ENCODE measurements at places on chromosomes 3 and 15.

DNA sequence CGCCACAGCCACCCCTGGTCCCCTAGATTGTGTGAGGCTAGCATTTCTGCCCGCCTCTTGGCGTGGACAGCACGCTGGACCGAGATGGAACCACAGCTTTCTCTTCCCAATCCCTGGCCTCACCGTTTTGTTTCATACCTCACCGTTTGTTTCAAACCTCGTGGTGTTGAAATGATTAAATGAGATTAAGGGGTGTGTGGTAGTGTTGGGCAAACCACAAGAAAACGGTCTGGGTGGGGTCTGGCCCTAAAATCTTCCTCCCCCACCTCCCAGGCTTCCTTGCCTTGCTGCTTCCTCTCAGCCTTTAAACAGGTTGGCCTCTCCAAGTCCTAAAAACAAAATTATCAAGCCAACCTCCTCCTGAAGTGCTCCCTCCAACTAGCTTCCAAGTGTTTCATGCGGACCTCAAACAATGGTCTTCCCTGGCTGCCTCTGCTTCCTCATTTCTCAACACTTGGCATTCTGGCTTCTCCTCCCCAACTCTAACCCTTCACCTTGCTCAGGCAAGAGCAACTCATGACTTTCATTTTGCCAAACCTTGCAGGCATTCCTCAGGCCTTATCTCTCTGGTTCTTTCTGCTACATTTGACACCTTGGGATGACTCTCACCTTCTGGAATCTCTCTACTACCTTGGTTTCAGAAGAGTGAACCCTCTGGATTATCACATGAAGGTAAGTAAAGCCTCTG is 1.4 kb upstream of the ATP13A3 start:
- no peak for DNase-seq

DNA sequence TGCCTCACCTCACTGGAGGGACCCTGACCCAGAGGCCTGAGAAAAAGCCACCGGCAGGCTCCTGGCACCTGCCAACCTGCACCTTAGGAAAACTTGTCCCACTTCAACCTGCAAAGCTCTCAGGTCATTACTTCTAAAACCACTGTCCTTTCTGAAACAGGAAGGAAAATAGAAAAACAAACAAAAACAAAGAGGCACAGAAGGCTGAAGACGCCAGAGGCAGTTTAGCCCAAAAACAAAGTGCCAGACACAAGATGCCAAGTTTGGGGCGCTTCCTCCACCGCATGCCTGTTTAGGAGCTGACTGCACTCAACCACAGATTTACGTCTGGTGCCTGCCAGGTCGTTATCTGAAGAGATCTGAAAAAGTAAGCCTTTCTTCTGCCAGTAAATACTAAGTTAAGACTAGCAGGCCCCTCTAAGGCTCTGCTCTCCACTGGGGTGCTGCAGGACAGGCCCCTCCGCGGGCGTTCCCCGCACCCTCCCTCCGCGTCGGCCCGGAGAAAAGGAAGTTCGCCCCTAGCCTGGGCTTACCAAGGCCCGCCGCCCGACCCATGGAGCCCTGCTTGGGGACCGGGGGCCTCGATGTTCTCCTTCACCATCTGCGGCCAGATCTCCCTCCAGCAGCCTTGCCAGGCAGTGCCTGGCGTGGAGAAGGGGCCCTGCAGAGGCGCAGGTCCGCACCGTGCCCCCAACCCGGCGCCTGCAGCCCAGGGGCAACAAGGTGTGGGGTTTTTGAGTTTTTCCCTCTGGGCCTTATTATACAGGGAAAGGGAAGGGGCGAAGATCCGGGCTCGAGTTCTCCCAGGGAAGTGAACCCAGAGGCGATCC is 1.3 kb downstream of the GOLGA8A start:
- peak; percentile 25 for DNase-seq

- DNase-seq, result no peak
Measured at GRCh38 chr15:95684693-95685115, 645.8 kb upstream of the NR2F2 start.

GRCh38 chr15:66682246-66682645 is 19.8 kb upstream of the SMAD6 start:
- DNase-seq, result no peak

- no peak for DNase-seq
Measured at GRCh38 chr15:74318376-74319137, 48.9 kb downstream of the CYP11A1 start.

GRCh38 chr15:31373096-31373865 is 46.6 kb downstream of the KLF13 start:
- DNase-seq, result no peak

DNA sequence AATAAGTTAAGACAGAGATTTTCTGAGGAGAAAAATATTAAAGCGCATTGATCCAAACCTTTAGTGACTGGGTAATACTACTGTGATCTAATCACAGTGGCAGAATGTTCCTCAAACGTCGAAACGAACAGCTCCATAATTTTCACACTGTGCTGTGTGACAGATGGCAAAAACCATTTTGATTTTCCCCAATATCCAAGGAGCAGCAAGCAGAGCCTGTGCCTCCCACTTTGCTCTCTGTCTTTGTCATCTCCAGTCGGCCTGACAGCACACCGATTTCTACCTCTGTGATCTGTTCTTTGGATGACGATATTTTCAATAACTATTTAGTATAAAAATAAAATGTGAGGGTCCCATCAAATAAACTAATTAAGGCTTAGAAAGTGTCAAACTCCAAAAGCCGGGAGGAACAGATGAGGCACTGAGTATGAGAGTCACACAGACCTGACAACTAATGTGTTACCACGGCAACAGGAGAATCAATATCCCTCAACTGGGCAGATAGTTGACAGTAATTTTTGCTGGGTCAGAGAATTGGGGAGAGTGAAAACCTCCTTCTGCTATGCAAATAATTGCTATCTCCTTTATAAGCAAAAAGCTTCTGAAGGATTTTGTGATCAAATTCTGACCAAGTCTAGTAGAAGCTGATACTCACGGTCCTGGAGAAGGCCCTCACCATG is 489.1 kb upstream of the CFAP20DC start:
- DNase-seq, result no peak

GRCh38 chr3:154781595-154781994 is 298.5 kb upstream of the MME start:
- no peak for DNase-seq

- DNase-seq, result no peak
Measured at GRCh38 chr3:41158947-41159346, 40.4 kb upstream of the CTNNB1 start.

DNA sequence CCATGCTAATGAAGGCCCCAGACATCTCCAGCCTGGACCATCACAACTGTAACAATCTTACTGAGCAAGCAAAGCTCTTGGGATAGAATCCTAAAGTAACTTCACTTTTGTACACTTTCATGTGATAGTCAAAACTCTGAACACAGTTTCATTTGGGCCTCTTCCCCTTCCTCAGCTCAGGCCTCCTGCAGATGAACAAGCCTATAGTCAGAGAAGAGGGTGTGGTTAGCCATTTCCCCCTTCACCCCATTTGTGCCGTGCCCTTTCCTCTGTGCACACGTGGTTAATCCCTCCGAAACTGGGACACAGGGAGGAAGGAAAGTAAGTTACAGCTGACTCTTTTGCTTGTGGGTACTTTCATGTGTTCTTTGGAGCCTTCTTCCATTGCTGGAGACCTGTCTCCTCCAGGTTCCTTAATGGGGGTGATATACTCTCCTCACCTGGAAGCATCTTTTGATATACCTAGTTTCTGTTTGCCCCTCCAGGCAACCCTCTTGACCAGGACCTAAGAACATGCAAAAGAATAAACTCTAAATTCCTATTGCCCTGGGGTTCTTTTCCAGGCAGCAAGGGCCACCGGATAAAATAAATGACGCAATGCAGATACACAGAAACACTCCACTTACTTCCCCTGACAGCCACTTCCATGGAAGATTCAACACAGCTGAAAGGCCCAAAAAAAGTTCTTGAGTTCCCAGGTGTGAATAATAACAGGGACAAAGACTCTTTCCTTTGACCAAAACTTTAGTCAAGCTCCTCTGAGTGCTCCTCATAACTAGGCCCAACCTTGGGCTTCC is 29.6 kb upstream of the CSTA start:
- peak; percentile 11 for DNase-seq

GRCh38 chr3:3998140-3998922 is 199.1 kb downstream of the LRRN1 start:
- peak; percentile 20 for DNase-seq

DNA sequence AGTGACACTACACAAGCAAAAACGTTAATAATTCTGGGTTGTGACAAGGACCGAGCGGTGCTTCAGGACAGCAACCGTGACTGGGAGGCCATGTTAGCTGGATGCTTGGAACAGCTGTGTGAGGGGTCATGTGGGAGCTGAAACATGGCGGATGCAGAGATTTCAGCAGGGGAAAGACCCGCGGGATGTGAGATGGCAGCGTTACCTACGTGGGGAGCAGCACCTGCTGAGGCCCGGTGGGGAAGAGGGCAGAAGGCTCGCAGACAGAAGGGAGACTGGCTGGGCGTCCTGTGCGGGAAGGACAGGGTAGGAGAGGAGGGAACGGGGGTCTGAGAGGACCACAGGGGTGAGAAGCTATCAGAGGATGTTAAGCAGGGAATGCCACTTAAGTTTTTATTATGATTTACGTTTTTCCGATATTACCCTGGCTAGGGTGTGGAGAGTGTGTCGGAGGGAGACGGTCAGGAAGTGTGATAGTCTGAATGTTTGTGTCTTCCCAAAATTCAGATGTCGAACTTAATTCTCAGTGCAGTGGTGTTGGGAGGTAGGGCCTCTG is 228.8 kb upstream of the LYSMD4 start:
- no peak for DNase-seq

DNA sequence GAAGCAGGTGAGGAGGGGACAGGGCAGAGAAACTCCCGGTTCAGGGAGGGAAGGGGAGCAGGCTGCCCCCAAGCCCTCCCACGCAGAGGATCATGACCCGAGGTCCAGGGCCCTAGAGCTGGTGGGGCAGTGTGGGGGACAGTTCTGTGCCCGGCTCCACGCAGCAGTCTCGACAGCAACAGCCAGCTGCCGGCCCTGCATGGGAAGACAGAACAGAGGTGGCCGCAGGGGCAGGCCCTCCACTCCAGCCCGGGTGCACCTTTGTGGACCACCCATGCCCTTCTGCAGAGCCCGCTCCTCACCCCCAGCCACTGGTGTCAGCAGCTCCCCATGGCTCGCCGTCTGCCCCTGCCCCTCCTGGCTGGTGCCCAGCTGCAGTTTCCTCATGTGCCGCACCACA is 7.7 kb downstream of the OGG1 start:
- no peak for DNase-seq

Data from CD4-positive, alpha-beta T cell treated with Interleukin-2 at 100 ng/mL for 4 hours (primary cell).